Myocyte (in vitro differentiated cells): ENCODE measurements at places on chromosomes 6 and 20.

DNA sequence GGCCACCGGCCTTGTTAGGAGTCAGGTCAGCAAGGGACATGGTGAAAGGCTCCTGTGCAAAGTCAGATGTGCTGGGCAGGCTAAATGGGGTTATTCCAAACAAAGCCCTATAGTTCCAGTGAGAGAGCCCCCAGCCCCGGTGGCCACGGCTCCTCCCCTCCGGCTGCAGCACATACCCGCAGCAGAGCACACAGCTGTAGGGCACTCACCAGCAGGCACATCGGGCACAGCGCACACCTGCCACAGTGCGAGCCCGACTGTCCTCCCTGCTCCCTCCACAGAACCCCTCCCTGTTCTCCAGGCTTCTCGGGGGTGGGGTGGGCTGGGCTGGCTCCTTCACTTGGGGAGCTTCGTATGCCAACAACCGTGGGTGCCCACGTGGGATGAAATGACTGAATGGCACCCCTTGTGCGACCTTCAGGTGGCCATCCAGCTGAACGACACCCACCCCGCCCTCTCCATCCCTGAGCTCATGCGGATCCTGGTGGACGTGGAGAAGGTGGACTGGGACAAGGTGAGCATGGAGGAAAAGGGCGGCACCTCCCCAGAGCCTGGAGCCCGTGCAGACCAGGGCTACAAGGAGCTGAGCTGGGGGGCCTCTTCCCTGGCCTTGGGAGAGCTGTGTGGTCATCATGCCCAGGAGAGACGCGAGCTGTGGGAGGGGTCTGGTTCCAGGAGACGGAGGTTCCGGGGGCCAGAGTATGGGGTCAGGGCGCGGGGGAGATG, 30.9 kb downstream of the PYGB start:
- DNase-seq = no peak

- DNase-seq = no peak
Measured at GRCh38 chr20:46411637-46412036, 5.2 kb upstream of the ELMO2 start.

DNA sequence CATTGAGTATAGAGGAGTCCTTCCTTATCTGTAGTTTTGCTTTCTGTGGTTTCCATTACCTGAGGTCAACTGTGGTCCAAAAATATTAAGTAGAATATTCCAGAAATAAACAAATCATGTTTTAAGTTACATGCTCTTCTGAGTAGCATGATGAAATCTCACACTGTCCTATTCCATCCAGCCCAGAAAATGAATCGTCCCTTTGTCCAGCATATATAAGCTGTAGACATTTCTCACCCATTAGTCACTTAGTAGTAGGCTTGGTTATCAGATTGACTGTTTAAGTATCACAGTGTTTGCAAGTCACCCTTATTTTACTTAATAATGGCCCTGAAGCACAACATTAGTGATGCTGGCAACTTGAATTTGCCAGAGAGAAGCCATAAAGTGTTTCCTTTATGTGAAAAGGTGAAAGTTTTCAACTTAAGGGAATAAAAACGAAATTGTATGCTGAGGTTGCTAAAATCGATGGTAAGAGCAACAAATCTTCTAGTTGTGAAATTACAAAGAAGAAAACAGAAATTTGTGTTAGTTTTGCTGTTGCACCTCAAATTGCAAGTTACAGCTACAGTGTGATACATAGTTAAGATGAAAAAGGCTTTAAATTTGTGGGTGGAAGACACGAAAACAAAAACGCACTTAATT, 198.6 kb upstream of the SIM1 start:
- no peak for DNase-seq

DNA sequence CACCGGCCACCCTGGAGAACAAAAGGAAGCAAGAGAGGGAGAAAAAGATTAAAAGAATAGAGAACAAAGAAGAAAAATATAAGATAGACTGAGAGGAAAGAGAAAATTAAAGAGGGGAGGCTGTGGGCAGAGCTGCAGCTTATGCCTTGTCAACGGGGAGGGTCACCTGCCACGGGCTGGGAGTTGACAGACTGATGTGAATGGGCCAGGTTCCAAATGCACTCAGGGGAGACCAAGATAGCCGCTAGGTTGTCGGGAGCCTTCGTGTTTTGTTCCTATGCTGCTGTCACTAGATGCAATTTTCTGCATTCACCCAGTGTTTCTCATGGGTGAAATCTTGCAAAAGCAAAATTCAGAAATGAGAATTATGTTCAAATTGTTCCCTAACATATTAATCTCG, 119.6 kb upstream of the MTHFD1L start:
- no peak for DNase-seq
